ENCODE measurements at places on chromosomes 6 and 20. TPM values are rescaled to one million over a fixed set of nuclear protein-coding genes. Genes with fewer than 3 reads are reported as not detected.

Gene FAM217A
- not detected for total RNA-seq

Gene CNBD2
- 8.6 TPM for total RNA-seq

Gene MCHR2
- total RNA-seq, result not detected

Gene MLN
- not detected for total RNA-seq

Gene ANGPT4
- total RNA-seq, result not detected

Gene CLDN20
- not detected for total RNA-seq

Gene APCDD1L
- not detected for total RNA-seq

Gene BCAS1
- under 0.01 TPM for total RNA-seq

Gene HLA-DPA1
- total RNA-seq, result not detected

Gene GRM1
- not detected for total RNA-seq

Gene MAS1
- total RNA-seq, result not detected

Gene ALDH8A1
- total RNA-seq, result not detected

Gene WFDC10B
- not detected for total RNA-seq

Gene ZBTB22
- 12.8 TPM for total RNA-seq

Gene LCA5
- total RNA-seq, result 18.8 TPM

Gene AIF1
- total RNA-seq, result 57.5 TPM
